ENCODE measurements at places on chromosomes 7 and 10.

GRCh38 chr10:77801474-77802161 is 124.9 kb downstream of the DLG5 start:
- peak; percentile 24 for DNase-seq

- no peak for DNase-seq
Observed at GRCh38 chr7:107694386-107694785, 33.8 kb downstream of the SLC26A4 start.

DNA sequence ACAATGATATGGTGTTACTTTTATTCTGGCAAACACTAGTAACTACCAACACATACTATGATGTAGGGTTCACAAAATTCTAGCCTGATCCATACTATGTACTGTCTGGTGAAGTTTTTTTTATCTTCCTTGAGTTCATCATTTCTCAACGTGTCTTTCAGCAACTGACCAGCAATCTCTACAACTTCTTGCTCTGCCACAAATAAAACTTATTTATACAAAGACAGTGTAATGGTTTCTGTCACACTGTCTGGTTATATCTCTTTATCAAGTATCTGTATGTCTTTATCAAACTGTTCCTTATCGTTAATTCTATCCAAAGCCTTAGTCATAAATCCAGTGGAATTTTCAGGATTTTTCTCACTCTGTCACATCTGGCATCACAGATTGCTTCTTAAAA is 69.7 kb downstream of the CUL2 start:
- DNase-seq: no peak

DNA sequence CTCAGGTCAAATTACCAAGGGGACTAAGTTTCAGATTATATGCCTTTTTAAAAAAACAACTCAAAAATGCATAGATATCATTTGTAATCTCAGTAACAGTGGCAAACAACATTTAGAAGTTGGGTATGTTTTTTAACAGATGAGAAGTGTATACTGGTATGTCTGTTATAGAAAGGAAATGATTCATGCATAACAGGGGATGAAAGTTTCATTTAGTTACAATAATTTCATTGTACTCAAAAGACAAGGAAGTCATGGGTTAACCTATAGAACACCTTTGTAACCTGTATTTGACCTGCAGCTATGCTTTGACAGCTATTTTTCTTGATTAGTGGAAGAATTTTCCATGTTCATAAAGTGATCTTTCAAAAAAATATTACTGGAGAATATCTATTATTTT is 35.4 kb upstream of the FAM133B start:
- no peak for DNase-seq

DNA sequence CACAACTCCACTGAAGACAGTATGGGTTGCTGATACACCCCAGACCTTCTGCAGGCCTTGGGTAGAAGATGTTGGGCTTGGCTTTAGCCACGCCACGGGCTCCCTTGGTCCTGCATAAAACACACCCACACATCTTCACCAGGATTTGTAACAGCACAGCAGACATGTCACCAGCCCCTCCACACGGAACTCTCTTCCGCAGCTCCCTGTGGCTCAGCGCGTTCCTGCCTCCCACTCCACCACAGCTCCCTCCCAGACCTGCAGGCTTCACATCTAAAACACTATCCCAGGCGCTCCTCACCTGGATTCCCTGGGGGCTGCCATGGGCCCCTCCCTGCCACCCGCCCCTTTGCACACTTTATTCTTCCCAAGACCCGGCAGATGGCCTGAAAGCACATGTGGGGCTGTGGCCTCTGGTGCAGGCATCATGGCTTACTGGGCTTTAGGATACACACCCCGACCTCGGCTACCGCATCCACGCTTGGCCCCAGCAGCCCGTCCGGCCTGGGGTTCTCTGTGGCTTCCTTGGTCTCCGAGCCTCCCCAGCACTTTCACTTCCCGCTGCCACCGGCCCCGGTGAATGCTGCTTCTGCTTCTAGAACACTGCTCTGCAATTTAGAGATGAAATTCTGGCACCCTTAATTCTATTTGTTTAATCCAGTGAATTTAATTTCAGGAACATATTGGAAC is 432.9 kb downstream of the DNAJB6 start:
- DNase-seq: no peak

DNA sequence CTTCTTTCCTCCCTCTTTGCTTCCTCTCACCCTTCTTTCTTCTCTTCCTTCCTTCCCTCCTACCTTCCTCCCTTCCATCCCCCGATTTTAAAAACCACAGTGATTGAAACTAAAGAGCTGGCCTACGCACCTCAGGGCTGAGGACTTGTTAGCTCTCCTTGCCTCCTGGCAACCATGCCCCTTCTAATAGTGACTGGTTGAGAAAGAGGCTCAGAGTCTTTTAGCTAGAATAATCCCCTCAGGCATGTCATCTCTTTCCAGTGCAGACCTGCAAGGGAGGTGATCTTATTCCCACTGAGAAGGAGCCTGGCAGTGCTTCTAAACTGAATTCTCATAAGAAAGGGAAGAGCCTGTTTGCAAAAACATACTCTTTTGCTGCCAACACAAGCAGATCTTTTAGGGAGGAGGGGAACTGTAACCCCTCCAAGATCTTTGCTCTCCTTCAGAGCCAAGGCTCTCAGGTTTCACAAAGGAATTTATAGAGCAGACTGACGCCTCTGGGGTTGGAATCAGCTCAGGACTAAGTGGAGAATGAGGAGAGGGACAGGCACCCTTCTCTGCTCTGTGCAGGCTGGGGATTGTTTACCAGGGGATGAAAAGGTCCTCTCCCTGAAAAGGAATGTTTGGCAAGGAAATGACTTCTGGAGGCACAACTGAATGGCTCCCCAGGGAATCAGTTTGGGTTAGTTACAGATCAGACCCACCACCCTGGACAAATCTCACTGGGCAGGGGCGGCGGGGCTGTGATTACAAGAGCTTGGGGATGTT is 9.4 kb upstream of the ANKRD1 start:
- no peak for DNase-seq

DNA sequence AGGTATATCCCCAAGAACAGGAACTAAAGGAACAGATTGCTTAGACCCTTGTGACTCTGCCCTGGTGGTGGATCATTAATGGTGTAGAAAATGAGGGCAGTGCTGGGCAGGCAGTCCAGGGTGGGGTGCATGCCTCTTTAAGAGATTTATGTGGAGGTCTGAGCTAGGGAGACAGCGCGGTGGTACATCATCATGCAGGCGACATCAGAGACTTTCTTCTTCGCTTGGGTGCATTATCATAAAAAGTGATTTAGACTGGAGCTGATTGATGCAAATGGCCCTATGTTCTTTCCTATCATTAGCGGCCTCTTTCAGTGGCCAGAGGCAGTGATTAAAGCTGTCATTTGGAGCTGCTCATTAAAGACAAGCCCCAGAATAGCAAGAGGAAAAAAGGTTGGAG is 519.1 kb upstream of the GALNT17 start:
- DNase-seq: no peak

GRCh38 chr7:121874298-121874697 is 1.3 kb downstream of the PTPRZ1 start:
- DNase-seq: no peak

DNA sequence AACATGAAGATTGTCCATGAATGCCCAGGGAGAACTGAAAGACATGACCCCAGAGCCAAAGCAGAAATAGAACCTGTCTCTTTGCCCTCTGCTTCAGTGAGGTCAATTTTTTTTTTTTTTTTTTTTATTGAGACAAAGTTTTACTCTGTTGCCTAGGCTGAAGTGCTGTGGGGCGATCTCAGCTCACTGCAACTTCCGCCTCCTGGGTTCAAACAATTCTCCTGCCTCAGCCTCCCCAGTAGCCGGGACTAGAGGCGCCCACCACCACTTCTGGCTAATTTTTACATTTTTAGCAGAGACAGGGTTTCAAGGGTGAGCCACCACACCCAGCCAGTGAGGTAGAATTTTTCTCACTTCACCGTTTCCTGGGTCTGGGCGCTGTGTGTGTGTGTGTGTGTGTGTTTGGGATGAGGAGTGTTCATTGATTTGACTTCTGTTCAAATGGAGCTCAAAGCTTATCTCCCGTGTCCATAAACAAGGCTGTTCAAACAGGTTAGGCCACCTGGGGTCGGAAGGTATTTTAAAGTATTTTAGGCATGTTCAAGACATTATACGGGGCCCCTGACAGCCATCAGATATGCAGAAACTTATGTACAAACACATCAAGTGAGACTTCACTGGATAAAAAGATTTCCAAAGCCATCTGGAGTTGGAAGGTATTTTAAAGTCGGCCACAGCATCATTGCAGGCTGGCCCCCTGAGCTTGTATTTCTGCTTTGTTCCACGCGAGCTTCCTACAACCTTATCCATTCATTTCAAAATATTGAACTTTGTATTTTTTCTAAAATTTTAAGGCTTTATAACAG is 93.8 kb downstream of the MAP3K8 start:
- no peak for DNase-seq

- DNase-seq: no peak
Observed at GRCh38 chr10:132748545-132749370, 37.2 kb downstream of the NKX6-2 start.

DNA sequence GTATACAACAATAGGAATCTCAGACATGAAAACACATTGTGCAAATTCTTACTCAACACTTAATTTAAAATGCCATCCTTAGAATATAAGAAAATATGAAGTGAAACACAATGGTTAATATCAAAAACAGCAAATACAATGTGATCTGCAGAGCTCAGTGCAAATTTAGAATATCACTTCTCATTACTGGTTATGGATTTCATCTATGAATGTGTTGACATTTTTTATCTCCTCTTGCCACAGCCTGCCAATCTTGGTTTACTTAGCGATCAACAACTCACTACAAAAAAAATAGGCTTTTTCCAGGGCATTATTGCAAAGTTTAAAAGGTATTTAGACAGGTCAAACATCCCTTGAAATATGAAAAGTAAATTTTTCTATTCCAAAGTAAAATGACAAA is 25.0 kb upstream of the RNF148 start:
- no peak for DNase-seq

DNA sequence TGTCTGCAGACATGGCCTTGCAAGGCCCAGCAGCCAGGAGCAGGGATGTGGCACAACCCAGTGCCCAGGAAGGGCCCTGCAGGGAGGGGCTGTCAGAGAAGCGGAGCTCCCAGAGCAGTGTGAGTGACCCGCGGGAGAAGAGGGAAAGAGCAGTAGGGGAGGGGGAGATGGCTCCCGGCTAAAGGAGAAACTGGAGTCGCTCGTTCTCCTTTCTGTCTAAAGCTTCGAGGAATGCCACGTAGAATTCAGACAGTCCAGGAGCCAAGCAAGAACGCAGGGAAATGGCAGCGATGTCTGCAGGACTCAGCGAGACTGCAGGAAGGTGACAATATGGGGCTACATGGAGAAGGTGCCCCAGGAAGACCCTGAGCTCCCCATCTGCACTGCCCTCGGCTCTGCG is 22.4 kb upstream of the HABP2 start:
- no peak for DNase-seq

- no peak for DNase-seq
Observed at GRCh38 chr7:47905076-47905920, 43.0 kb downstream of the PKD1L1 start.

DNA sequence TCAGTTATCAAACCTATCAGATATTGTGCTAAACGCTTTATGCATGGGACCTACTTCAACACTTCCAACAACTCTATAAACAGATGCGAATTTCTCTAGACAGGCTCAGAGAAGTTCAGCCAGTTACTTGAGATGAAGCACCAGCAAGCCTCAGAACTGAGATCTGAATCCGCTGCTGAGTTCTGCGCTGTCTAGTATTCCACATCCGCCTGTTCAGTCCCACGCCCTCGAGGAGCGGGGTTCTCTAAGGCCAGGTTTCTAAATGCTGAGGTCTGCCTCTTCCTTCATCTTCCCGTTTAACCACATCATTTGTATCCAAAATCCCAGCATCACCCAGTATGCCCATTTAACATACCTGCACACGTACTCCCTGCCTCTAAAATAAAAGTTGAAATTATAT is 297.8 kb upstream of the ZNF32 start:
- no peak for DNase-seq

GRCh38 chr10:126122881-126123280 is 226.5 kb downstream of the FANK1 start:
- no peak for DNase-seq

DNA sequence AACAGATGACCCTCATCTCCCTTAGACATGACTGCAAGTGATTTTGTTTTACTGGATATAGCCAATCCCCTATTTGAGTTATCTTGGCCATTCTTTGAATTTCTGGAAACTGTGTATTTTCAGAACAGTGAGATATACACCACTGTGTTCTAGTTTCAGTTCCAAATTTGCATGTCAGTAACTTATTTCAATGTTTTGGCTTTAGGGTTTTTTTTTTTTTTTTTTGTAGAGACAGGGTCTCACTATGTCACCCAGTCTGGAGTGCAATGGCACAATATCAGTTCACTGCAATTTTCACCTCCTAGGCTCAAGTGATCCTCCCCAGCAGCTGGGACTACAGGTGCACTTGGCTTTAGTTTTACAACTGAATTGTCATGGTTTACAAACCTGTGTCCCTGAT is 67.2 kb downstream of the ATAD1 start:
- DNase-seq: no peak

GRCh38 chr7:148380596-148381419 is 209.8 kb upstream of the C7orf33 start:
- no peak for DNase-seq

DNA sequence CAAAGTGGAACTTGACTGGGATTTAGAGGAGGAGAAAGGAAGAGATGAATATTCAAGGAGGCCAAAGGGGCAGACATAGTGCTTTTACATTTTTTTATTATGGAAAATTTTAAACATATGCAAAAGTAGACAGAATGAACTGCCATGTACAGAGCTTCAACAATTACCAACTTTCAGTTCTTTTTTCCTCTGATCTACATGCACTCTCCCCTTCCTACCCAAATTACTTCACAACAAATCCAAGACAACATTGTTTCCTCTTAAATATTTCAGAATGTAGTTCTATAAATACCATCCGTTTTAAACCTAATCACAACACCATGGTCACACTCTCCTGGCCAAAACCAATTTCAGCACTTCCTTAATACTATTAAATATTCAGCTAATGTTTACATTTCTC is 83.5 kb upstream of the FZD1 start:
- no peak for DNase-seq

GRCh38 chr7:46549347-46549746 is 628.3 kb upstream of the IGFBP3 start:
- no peak for DNase-seq

DNA sequence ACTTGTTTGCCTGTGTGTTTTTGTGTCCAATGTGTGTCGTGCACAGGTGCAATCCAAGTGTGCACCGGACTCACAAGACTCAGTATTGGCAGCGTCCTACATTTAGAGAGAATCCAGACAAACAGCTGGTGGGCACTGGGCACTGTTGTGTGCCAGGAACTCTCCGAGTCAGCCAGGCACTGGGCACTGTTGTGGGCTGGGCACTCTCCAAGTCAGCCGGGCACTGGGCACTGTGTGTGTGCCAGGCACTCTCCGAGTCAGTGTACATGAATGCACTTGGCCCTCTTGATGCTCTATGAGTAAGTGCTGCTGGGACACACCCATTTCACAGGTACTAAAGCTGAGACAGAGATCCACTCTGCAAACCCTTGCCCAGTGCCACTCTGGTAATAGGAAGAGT is 303.5 kb downstream of the PTPRN2 start:
- no peak for DNase-seq

GRCh38 chr7:44615149-44615611 is 8.8 kb downstream of the OGDH start:
- no peak for DNase-seq

- no peak for DNase-seq
Observed at GRCh38 chr10:59678884-59679301, 30.8 kb downstream of the SLC16A9 start.

All from activated T-cell treated with anti-CD3 and anti-CD28 coated beads for 24 hours (primary cell).